Activated naive CD4-positive, alpha-beta T cell treated with Interleukin-2 at 50 U/mL for 16 hours (primary cell): ENCODE measurements at places on chromosomes 1 and 21.

GRCh38 chr1:107750364-107750959, 214.5 kb downstream of the VAV3 start:
- DNase-seq, result no peak

DNA sequence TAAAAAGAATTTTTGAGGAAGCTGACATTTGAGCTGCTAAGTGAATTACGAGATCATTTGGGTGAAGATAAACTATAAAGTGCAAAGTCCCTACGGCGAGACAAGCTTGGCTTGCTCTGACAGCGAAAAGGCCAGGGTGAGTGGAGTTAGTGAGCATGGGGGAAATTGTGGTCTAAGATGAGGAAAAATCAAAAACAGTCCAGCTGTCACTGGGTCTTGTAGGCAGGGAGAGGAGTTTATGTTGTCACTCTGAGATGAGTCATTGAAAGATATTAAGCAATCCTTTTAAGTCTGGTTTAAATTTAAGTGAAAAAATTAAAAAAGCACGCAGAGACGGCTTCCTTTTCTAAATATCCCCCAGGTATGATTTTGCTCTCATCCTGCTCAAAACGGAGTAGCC, 601.9 kb downstream of the MRPL39 start:
- no peak for DNase-seq

DNA sequence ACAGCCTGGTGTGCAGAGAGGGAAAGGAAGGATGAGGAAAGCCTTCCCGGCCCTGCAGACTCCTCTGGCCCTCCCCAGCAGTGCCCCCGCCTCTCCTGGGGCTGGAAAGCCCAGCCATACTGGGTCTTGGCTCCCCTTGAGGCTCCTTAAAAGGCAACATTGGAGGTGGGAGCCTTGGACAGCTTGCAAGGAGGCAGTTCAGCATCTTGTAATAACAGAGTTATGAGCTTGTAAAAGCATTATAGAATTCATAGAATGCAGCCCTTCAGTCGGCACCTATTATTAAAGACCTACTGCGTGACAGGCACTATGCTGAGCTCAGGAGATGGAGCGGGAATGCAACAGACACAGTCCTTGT, 4.2 kb downstream of the TINAGL1 start:
- DNase-seq, result no peak

DNA sequence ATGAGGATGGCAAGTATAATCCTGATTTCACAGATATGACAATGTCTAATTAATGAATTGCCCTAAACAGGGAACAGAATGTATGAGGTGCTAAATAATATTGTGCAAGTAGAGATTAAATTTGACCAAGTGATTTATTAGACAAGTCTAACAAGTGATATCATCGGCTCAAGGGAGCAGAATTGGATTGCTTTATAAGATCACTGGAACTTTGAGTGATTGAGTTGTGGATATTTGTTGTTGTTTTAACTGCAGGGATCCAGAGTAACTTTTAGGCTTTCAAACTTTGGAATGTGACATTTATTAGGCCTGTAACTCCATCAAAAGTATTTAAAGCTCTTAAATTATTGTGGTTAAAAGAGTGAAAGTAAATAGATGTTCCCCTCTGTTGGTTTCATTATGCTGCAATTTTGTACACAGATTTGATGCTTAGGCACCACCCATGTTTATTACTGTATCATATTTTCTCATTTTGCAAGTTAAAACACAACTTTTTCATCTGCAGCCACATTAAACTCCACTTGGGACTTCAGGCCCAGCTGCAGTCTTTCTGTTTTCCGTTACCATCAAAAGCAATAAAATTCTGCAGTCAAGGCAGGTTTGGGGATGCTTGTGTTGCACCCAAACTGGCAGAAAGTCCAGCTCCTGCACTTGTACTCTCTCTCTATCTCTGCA, 206.6 kb downstream of the HLX start:
- DNase-seq, result no peak

DNA sequence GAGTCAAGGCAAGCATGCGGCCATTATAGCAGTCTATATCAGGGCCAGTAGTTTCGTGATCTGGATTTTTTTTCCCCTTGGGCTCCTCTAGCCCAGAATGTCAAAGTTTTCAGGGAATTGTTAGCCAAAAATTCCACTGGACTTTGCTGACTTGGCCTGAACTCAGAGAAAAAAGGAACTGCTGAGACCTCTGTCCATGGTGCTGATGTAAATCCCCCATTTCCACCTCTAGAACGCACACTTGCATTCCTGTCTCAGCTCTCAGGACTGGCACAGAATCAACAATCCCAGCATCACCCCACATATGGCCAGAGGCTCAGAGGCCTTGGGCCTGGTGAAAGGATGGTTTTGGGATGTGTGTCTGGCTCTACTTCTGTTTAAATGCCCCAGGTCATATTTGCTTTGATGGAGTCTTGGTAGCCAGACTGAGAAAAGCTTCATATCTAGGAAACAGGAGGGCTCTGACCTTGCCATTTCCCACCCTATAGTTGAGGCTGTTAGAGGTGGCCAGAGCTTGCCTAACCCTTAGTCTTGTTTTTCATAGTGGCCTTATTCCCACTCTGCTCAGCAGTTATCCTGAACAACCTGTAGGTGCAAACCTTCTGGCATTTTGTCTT, 16.9 kb upstream of the EFCAB14 start:
- peak; percentile 6 for DNase-seq

GRCh38 chr1:2783435-2784397, 17.8 kb downstream of the TTC34 start:
- DNase-seq, result no peak

DNA sequence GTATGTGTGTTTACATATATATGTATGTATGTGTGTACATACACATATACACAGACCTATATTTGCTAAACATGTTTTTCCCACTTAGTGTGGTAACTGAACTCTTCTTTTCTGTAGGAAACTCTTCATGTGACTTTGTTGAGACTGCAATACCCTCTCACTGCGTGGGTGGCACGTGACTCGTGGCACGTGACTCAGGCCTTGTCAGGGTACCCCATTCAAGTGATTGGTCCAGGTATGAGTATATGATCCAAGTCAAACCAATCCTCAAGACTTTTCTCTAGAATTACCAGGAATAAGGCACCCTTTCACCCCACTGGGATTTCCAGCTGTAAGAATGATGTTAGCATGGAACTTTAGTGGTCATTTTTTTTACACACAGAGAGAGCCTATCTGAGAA, 149.2 kb upstream of the KCNK2 start:
- no peak for DNase-seq

DNA sequence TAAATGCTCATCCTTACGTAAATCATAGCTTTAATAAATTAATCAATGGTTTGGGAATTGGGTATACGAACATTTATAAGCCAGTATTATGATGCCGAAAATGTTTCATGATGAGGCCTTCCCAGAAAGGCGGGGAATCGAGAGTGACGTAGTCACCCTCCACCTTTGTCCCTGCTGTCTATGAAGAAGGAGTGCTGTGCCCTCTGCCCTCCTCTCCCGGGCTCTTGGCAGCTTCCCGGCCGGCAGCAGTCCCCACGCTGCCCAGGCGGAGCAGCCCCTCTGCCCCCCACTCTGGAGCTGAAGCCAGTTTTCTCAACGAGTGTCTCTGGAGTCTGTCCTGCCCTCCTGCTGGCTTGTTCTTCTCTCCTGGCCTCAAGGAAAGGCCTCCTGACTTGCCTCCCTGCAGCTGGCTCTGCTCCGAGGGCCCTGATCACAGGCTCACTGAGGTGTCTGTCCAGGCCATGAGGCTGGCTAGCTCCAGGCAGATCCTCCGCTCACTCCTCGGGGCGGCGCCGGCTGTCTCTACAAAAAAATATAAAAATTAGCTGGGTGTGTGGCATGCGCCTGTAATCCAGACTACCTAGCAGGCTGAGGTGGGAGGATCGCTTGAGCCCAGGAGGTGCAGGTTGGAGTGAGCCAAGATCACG, 150.7 kb upstream of the COL6A1 start:
- DNase-seq, result no peak

DNA sequence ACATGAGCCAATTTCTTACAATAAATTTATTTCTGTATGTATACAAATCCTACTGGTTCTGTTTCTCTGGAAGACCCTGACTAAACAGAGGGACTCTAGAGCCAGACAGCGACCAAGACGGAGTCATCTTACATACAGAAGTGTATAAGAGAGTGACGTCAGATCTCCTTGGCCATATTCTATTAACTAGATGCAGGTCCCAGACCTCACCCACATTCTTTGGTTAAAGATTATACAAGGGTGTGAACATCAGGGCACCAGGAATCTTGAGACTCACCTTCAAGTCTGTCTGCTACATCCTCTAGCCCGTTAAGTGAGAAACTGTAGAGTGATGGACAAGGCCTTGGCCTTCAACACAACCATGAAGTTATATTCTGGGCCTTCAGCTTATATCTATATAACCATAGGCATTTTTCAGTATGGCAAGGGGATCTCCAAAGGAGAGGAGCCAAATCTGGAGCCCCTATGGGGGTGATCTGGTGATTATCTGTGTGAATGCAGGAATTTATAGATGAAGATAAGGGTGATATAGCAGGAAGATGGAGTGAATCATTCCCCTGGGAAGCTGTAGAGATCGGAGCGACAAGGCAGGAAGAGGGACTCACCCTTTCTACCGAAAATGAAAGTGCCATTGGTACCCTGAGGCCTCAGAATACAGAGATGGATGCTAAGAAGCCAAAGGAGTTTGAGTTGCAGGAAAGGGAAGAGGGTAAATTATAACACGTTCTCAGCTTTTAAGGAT, 83.9 kb downstream of the ADAMTS1 start:
- no peak for DNase-seq

DNA sequence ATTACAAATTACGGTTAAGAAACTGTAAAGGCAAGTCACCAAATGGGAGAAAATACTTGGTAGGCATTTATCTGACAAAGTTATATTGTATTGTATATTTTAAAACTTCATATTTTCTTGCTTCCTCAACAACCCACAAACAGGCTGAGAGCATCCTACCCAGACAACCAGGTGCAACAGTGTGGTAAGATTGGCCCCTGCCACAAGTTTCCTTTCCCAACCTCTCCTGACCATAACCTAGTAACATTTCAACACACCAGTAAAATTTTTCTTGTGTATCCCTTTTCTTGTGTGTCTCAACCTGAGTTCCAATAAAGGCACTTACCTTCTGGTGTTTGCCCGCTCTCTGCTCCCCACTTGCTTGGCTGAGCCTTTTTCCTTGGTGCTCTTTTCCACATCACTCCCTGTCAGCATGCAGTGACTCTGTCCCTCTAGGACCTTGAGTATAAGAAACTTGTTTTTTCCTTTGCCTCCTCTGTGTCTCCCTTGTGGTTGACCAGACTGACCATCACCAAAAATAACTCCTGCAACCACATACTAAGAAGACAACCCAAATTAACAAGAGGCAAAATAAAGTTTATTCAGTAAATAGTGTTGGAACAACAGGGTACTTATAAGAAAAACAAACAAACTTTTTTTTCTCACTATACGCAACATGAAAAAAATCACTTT, 40.9 kb downstream of the FCRL3 start:
- DNase-seq, result no peak

GRCh38 chr1:213418268-213419071, 367.4 kb downstream of the RPS6KC1 start:
- no peak for DNase-seq

GRCh38 chr1:40793617-40794016, 10.0 kb downstream of the KCNQ4 start:
- no peak for DNase-seq

DNA sequence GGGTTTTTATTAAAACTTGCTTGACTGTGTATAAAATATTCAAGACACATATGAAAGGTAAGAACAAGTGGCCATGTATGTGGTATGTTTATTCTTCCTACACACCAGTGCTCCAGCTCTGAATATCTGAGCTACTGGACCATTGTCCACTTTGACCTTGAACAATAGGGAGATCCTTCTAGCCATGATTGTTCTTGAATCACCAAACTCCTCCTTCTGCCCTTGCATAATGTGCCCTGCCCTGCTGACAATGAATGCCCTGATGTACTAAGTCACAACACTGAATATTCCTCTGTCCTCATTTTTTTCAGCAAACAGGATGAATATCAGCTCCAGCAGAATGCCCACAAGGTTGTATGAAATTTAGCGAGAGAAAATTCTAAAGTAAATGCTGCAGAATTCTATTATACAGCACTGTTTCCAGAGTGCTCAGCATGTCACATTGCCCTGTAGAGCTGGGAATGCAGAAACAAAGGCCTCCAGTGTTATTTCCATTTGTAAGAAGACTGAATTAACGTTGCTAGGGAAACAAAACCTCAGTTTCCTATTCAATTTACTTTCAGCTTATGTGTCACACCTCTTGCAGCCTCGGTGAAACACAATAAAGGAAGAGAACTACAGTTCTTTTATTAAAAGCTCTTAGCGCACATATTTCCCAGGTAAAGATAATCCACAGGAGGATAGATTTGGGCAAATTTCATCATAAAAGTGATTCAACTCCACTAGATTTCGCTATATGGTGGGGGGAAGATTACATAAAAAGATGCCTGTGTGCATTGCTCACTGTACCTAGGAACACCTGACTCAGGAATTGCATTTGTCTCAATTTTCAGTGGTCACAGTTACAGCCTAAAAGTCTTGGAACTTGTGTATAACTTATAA, 187.4 kb upstream of the ATP1B1 start:
- DNase-seq, result no peak

- no peak for DNase-seq
These were observed 63.7 kb downstream of the MACF1 start for GRCh38 chr1:39268112-39268581.

DNA sequence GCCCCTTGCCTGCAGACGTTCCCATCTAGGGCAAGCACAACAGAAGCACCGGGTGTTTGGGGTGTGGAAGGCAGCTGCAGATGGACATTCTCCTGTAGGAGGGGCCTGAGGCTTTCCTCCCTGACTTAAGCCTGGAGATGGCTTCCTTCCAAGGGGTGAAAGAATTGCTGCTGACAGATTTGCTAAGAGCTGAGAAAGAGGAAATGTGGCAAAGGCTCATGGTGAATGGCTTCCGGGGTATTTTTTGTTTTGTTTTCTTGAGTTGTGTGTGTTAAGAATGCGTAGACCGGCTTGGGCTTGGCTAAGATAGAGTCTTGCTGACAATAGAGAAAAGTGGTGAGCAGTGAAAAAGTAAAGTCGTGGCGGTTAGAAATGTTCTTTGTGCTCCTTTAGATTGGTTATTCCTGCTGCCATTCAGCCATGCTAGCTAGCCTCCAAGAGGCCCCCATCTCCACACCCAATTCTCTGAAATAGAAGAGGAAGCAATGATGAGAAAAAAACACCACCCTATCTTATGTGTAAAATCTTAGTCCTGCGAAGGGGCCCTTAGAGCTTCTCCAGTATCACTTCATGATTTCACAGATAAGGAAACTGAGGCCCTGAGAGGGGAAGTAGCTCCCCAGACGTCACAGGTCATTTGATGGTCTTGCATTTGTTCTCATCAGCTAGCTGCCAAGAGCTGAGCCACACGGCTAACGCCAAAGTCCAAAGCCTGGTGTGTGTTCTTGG, 36.9 kb downstream of the EIF2D start:
- peak; percentile 37 for DNase-seq

- DNase-seq, result no peak
These were observed 201.2 kb upstream of the PTGFR start for GRCh38 chr1:78289603-78290002.
